Heart left ventricle (tissue), 16 donors: ENCODE measurements at places on chromosomes 12 and 14. TPM values are rescaled to one million over a fixed set of nuclear protein-coding genes. Genes with fewer than 3 reads are reported as not detected.

Gene MYF5
- total RNA-seq = not detected

Gene IL26
- total RNA-seq = not detected

Gene HCAR2
- not detected for total RNA-seq

DNA sequence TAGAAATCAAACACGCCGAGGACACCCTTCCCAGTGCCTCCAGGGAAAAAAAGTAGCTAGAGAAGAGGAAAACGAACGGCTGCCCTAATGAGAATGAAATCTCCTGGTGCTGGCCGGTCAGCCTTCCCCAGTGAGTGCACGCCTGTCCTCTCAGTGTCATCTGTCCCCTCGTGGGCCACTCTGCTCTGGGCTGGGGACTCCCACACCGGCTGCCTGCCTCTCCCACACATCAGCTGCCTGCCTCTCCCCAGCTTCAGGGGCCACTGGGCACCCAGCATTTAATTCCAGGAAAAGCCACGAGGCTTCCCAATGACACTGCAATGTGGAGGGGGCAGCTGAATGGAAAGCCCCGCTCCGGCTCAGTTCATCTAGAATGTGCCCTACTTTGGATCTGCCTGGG, 59.0 kb downstream of the CCDC85C start:
- no peak overlapping the region for H3K27ac ChIP-seq
- H3K27me3 ChIP-seq = no peaks in the 10 kb centered on the region
- H3K4me1 ChIP-seq = peaks cover 36% of the 10 kb centered on the region
- H3K4me3 ChIP-seq = no peak overlapping the region
- no peak for DNase-seq

- H3K27me3 ChIP-seq = peaks cover 16% of the 10 kb centered on the region
- H3K27ac ChIP-seq = no peak overlapping the region
- peaks cover 16% of the 10 kb centered on the region for H3K4me1 ChIP-seq
- no peaks in the 10 kb centered on the region for H3K36me3 ChIP-seq
- no peak for DNase-seq
Measured at GRCh38 chr14:102540315-102541028, 30.9 kb upstream of the ANKRD9 start.

GRCh38 chr14:83689265-83689664, 1840.7 kb upstream of the FLRT2 start:
- no peak for DNase-seq
- H3K4me1 ChIP-seq = no peaks in the 10 kb centered on the region
- no peak overlapping the region for H3K27ac ChIP-seq
- H3K4me3 ChIP-seq = no peak overlapping the region

DNA sequence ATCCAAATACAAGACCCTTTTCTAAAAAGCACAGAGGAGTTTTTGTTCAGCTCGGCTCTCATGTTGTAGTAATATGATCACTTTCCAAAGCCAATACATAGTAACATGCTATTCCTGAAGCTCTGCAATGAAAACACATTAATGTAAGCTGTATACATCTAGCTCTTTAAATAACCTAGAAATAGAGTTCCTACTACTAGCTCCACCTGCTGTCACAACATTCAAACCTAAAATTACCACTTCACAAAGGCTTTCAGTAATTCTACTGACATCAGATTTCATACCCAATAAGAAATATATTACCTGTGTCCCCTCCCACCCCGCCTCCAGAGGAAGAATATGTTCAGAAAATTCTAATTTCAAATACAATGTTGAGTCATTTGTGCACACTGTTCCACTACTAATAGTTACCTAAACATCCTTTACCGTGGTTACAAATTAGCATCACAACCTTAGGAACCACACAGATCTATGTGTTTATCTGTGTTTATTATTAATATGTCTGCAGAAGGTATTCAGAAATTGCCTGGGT, 17.8 kb downstream of the EFCAB11 start:
- no peaks in the 10 kb centered on the region for H3K27me3 ChIP-seq
- no peak for DNase-seq
- no peaks in the 10 kb centered on the region for H3K4me1 ChIP-seq
- no peak overlapping the region for H3K27ac ChIP-seq
